ENCODE measurements at places on chromosomes 1 and 21.

- DNase-seq = peak; percentile 45
Measured at GRCh38 chr1:204283711-204284651, 70.2 kb upstream of the GOLT1A start.

DNA sequence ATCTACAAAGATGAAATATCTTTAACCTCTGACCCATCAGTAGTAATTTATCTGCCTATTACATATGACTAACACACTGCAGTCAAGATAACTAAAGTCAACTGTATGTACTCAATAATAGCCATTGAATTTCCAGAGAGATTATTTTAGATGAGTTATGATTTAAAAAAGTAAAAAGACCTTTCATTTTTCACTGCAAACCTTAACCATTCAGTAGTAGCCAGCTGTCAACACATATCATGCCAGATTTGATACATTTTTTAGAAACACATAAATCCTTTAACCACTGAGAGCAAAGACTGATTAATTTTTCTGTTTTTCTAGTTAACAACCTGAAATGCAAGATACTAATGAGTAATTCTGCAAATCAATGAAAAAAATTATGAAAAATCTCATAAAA lies 31.0 kb downstream of the PALMD start:
- no peak for DNase-seq

- DNase-seq = no peak
Measured at GRCh38 chr1:34101151-34101550, 63.9 kb downstream of the CSMD2 start.

- no peak for DNase-seq
Measured at GRCh38 chr1:218409946-218410510, 64.9 kb downstream of the TGFB2 start.

GRCh38 chr21:35984654-35985361 lies 75.5 kb downstream of the SETD4 start:
- DNase-seq = no peak

DNA sequence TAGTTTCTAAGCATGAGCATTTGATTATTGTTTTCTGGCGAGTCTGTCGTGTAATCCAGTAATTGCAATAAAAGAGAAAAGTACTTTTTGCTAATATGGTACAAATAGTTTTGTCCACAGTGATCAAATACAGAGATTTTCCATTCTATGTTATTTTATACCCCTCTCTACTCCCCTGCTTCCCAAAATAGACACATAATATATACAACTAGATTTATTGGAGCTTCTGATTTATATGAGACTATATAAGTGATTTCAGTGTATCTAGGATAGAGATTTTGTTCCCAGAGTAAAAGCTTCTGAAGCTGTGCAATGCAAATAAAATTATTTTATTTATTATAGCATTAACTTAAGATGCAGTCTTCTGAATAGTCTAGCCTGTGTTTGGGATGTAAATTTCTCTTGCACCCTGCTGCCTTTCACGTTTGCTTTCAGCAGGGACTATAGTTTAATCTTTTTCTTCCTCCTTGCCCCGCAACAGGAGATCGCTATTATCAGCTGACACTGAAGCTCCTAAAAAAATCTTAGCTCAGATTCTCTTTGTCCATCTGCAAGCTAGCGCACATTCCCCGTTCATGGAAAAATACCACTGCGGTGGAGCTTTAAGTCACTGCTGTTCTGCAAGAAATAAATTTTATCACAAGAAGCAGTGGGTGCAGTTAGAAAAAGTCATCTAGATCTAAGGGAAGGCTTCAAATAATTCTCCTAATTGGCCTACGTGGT lies 273.3 kb downstream of the DISC1 start:
- DNase-seq = peak; percentile 57

GRCh38 chr1:56758135-56758534 lies 61.1 kb downstream of the FYB2 start:
- peak; percentile 70 for DNase-seq

- no peak for DNase-seq
Measured at GRCh38 chr1:202029171-202029665, 18.8 kb downstream of the ELF3 start.

DNA sequence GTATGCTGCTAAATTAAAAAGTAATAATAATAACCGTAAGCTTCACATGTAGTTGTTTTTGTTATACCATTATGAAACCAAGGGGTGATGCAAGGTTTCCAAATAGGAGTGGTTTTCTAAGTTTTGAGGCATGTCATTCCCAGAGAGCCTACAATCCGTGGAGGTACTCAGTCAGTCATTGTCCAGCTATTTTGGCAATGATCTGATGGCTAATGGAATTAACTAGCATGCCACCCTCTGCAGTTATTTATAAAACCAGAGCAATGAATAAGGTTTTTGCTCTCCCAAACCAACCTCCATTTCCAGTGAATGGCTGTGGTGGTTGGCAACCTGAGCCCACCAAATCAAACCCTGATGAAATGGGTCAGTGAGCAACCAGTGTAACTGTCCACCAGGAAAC lies 106.4 kb downstream of the TBX15 start:
- no peak for DNase-seq

DNA sequence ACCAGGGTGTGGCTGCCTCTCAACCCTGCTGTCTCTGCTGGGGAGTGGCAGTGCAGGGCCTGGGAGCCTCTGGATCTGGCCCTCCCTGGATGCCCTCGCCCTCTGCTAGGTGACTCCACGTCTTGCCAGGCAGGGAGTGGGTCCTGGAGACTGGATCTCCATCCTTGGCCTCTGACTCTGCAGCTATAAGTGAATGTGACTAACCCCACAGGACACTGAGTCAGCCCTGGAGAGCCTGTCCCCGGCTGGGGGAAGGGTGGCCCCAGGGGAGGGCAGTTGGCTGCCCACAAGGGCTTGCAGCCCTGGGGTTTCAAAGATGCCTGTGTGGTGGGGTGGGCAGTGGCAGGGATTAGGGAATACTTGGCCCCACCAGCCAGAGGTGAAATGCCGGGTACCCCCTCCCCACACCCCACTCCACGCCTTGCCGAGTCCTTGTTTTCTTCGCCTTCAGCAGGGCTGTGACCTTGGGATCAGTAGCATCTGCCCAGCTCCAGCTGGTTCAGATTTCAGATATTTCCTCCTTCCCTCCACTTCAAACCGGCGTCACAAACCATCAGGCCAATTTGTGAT lies 1.9 kb upstream of the MYBPH start:
- peak; percentile 42 for DNase-seq

- DNase-seq = no peak
Measured at GRCh38 chr1:41884256-41885230, 34.2 kb downstream of the HIVEP3 start.

- DNase-seq = no peak
Measured at GRCh38 chr1:3242408-3243260, 173.6 kb downstream of the PRDM16 start.

GRCh38 chr1:218673170-218673569 lies 328.0 kb downstream of the TGFB2 start:
- DNase-seq = no peak

- DNase-seq = no peak
Measured at GRCh38 chr1:7089497-7089896, 304.2 kb downstream of the CAMTA1 start.

GRCh38 chr1:96367791-96368190 lies 353.8 kb upstream of the PTBP2 start:
- DNase-seq = no peak

DNA sequence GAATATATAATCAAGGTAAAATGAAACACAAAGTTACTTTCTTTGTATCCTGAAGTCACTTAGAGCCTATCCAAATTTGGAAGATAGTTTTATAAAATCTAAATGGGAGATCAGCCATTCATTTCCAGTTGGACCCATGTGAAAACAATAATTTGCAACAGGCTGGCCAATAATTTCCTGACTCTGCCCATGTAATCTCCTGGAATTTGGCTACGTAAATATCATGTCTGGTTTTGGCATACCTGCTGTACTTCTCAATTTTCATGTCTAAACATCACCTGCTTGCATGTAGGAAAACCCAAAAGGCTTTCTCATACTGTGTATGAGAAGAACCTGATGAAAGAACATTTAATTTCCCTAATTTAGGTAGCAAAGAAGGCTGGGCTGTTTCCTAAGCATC lies 7.7 kb upstream of the CYP4Z1 start:
- DNase-seq = no peak

- DNase-seq = no peak
Measured at GRCh38 chr1:56863265-56863992, 8.8 kb downstream of the C8A start.

- DNase-seq = no peak
Measured at GRCh38 chr1:47761201-47761930, 235.8 kb downstream of the TRABD2B start.

DNA sequence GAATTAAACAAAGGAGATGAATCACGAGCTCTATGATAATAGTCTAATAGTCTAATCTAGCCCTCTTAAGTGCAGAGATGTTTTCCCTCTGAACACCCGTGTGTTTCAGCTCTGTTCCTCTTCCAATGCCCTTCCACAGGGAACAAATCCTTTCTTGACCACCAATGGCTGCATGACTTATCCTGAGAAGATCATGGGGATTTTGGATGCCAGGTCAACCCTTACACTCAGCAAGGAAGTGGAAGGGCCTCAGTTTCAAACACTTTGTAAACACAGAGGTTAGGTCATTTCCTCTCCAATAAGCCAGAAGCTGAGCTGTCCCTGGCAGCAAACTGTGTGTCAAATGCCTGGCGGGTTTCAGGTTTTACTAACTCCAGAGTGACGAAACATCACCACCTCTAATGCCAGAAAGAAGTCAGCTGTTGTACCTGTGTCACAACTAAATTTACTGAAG lies 200.0 kb downstream of the GABPA start:
- no peak for DNase-seq

DNA sequence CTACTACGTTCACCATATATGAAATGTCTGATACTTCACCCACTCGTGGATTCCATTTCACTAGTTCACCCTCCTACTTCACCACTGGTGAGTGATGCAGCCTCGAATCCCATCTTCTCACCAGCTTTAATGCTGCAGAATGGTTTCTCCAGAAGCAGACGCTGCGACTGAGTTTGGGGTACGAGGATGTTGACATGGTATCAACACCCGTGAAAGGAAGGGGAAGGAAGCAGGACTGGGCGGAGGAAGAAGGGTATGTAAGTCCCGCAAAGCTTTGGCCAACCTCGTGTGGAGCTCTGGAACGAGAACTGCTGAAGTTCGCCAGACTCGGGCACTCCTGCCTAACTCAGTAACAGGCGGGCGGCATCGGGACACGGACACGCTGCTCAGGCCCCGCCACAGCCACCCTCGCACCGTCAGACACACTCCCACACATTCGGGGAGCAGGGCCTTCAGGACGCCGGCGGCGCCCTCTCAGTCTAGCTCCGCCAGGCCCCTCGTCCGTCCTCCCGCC lies 833 bp upstream of the DIP2A start:
- DNase-seq = no peak

- no peak for DNase-seq
Measured at GRCh38 chr21:44370786-44371410, 17.5 kb downstream of the TRPM2 start.
